ENCODE measurements at places on chromosomes 7 and 10. TPM values are rescaled to one million over a fixed set of nuclear protein-coding genes. Genes with fewer than 3 reads are reported as not detected.

DNA sequence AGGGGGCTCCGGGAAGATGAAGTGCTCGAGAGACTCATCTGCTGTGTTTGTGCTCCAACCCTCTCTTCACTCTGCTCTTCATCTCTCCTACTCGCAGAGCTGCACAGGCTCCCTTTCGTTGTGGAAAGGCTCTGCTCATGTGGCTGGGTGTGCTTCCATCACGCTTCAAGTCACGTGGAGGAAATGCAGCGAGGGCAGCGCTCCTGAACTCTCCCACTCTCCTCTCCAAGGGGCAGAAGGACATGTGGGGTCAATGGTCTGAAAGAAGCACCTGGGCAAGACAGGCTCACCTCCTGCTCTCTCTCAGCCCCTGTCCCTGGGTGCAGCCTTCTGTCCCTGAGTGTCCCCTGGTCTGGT lies 72.6 kb downstream of the USP6NL start:
- H3K27me3 ChIP-seq, result no peaks in the 10 kb centered on the region
- no peak overlapping the region for H3K4me3 ChIP-seq
- no peak for DNase-seq

AKR1C3 gene
- 36.3 TPM for polyA plus RNA-seq

GRCh38 chr10:124060148-124060720 lies 33.2 kb downstream of the CHST15 start:
- no peaks in the 10 kb centered on the region for H3K27me3 ChIP-seq
- H3K27ac ChIP-seq, result no peak overlapping the region
- DNase-seq, result no peak
- H3K4me3 ChIP-seq, result no peak overlapping the region
- H3K36me3 ChIP-seq, result no peaks in the 10 kb centered on the region

- no peaks in the 10 kb centered on the region for H3K36me3 ChIP-seq
- peak overlapping the region; percentile 42 for H3K4me3 ChIP-seq
- no peak for DNase-seq
- H3K27me3 ChIP-seq, result no peaks in the 10 kb centered on the region
These were observed 7.6 kb downstream of the FOXK1 start for GRCh38 chr7:4689668-4690067.

GRCh38 chr7:484356-485101 lies 35.1 kb downstream of the PDGFA start:
- DNase-seq, result no peak
- no peaks in the 10 kb centered on the region for H3K27me3 ChIP-seq
- no peak overlapping the region for H3K4me3 ChIP-seq
- H3K27ac ChIP-seq, result no peak overlapping the region

Measured in fibroblast of lung (primary cell).